ENCODE measurements at places on chromosomes 1 and 21.

DNA sequence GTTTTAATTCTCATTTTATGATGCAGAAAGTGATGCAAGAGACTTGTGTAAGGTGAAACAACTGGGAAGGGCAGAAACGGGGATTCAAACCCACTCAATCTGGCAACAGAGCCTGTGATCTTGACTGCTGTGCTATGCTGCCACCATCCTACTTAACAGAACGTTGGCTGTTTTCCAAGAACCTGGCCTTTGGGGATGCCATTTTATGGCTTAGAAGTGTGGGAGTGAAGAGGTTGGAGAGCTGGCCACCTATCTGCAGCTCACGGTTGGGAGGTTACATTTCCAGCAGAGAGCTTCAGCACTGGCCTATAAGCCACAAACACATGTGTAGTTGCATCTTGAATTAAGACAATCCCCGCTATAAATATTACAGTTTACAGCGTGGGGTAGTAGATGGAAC, 235.3 kb downstream of the PRDM2 start:
- DNase-seq = no peak

DNA sequence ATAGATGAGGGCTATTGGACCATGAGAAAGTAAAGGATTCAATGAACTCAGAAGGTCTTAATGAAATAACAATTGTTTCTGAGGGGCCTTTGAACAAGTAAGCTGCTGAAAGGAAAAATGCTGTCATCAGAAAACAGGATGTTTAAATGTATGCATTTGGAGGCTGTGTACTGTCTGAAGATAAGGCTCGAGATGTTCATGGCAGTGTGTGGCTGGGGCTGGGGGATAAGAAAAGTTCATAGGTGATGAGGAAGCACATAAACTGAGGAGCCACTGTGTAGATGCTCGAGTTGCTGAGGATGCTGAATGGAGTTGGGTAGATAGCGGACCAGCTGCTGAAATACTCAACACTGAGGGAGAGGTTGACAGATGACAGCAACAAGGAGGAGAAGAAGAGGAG, 17.8 kb downstream of the THEM4 start:
- DNase-seq = no peak

DNA sequence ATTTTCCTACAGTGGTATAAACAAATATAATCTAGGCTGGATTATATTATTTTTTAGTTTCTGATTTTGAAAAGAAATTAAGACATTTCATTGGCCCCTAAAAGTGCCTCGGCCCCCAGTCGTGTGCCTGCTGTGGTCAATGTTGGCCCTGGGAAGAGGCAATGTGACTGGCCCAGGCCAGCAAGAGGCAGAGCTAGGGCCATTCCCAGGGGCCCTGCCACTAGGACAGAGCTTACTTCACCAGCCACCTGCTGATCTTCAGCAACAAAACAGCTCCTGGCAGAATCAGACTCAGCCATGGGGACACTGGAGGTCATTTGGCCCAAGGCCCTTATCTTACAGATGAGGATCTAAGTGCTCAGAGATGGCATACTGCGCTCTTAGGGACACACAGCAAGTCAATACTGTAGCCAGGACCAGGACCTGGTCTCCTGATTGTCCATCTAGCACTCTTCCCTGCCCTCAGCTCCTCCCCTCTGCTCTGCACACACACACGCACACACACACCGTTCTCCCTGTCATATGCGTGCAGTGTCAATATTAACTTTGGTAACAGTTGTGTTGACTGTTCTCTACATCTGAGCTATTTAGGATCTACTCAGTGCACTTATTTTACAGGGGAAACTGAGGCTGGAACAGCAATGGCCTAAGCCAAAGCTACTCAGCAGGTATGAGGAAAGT, 16.6 kb upstream of the KLHDC7A start:
- no peak for DNase-seq

GRCh38 chr1:97925151-97925550, 4.3 kb upstream of the DPYD start:
- DNase-seq = no peak

DNA sequence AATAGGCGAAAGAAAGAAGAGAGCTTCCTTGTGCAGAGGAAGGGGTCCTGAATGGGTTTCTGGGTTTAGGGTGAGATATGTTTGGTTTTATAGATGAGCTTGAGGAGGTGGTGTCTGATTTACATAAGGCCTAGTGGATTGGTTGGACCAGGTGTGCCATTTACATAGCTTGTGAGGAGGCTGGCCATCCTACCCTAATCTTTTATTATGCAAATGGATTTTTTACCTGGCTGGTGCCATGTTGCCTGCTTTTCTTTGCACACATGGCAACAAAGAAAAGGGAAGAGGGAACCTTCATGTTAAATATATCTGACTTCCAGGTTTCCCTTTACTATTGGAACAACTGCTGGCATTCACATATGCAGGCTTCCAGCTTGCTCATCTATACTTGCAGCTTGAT, 585.3 kb downstream of the PTPRU start:
- no peak for DNase-seq

- no peak for DNase-seq
These were observed 73.3 kb upstream of the TINAGL1 start for GRCh38 chr1:31502926-31503511.

GRCh38 chr21:32424674-32425073, 12.2 kb downstream of the EVA1C start:
- no peak for DNase-seq

- DNase-seq = no peak
These were observed 37.6 kb downstream of the PTGFRN start for GRCh38 chr1:116947092-116947860.

DNA sequence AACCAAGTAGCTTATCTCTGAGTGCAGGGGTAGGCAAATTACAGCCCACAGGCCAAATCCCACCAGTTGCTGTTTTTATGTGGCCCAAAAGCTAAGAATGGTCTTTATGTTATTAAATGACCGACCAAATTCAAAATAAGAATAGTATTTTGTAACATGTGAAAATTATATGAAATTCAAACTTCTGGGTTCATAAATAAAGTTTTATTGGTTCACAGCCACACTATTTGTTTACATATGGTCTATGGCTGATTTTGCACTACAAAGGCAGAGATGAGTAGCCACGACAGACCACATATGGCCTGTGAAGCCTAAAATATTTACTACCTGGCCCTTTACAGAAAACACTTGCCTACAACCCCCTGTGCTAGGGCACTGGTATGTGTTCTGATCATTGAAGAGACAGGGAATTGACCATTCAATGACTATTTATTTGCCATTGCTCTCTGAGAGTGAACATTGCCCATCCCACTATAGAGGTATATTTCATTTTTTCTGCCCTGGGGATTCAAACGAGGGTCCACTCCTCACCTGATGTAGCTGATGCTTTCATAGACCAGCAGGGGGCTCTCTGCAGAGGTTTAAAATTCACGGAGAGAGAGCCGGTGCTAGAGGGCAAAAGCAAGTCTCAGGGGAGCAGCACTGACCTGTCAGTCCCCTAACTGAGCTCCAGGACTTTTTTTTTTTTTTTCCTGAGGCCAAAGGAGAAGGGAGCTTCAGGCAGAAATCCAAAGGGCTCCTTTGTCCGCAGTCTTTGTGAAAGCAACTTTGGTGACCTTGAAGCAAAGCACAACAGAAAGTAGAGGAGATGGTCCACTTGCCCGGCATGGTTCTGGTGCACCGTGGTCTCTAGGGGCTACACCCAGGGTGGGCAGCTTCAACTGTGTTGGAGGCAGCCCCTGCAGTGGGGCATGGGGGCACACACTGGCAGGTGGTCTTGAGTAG, 7.3 kb upstream of the GNL2 start:
- no peak for DNase-seq

DNA sequence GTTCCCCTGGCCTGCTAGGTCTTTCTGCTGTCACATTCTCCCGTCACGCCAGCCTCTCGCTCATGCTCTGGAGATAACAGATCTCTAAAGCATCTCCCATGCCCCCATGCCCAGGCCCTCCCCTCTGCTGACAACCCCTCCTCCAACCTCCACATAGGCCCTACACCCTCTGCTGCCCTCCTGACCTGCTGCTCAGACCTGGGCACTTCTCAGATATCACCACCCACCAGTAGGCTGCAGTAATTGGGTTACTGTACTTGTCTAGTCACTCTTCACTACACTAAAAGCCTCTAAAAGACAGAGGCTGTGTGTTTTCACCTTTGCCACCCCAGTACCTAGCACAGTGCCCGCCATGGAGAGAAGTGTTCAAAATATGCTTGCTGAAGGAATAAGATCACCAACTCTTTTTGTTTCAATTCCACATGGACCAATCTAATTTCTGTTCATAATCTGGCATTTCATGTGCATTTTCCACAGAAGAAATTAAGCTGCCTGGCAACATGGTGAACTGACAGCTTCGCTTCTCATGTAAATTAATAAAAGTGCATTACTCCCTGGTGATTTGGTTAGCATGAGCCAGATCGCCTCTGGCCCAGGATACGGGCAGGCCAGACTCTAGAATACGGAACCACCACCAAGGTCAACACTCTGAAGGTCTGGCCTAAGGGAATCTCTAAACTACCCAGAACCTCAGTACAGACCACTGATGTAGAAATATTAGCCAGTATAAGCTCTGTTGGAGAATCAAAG, 20.7 kb downstream of the LBR start:
- no peak for DNase-seq

- no peak for DNase-seq
These were observed 21.7 kb upstream of the SLC44A3 start for GRCh38 chr1:94798462-94798861.
